ENCODE measurements at places on chromosomes 2 and 18.

DNA sequence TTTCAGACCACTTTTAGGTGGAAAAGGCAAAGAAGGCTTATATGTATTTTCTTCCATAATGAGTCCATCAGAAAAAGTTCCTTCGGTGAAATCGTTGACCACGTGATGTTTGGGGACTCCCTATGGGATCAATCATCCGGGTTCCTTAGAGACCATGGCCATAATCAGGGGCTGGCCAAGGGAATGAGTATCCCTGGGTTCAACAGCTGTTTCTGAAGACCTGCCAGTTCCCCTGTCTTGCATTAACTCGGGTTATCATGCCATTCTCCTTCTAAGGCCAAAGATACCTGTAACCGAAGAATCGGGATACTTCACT lies 18.7 kb upstream of the TMEM177 start:
- DNase-seq, result no peak

- DNase-seq, result no peak
These were observed 276.9 kb upstream of the SPHKAP start for GRCh38 chr2:228458364-228458763.

DNA sequence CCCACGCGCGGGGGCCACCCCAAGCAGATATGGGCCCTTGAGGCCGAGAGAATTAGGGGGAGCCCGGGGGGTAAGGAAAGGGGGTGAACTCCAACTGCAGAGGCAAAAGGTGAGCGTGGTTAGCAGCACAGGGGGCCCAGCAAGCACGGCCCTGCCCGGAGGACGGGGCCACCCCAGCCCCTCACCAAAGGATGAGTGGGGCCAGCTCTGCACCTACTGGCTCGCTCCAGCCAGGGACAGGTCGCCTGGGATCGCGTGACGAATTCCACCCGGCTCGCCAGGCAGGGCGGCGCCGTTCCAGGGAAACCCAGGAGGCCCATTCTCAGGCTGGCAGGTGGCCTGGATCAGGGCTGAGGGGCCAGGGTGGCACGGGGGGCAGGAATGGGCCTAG lies 38.6 kb downstream of the BIN1 start:
- no peak for DNase-seq

GRCh38 chr2:96954011-96954846 lies 32.2 kb downstream of the FAM178B start:
- no peak for DNase-seq

GRCh38 chr2:5690286-5690685 lies 1.9 kb upstream of the SOX11 start:
- DNase-seq, result no peak

All from HS-5 (cell line).